Astrocyte of the cerebellum (primary cell): ENCODE measurements at places on chromosomes 12 and 14.

DNA sequence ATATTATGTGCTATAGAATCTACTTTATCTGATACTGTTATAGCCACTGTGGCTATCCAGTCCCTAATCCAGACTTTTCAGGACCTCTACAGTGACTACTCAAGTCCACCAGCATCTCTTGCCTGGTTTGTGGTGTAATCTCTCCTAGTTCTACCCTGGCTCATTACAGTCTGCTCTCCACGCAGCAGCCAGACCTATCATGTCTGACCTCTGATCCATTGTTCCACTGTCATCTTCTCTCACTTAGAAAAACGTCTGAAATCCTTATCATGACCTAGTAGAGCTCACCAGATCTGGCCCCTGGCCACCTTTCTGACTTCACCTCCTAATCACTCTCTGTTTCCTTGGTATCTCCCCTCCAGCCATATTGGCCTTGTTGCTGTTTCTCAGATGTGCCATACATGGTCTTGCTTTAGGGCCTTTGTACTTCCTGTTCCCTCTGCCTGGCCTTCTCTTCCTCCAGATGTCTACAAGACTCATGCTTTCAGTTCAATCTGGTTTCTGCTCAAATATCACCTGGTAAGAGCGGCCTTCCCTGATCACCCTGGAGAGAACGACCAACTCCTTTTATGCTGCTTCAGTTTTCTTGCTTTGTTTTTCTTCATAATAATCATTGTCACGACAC is 475.5 kb downstream of the AACS start:
- DNase-seq, result no peak

DNA sequence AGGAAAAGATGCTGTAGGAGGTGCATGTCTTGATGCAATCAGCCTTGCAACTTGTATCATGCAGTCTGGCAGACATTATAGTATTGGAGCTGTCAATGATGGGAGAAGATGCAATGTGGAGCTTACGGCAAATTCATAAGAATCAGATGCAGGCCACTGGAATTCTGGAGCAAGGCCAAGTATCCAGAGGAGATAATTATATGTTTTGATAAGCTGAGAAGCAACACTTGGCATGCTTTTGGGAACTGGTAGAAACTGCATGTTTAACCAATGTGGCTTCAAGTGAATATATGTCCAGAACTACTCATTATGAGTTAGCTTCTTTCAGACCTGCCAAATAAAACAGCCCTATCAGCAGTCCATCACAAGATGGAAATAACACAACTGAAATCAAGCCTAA is 249.1 kb upstream of the PPFIA2 start:
- no peak for DNase-seq

GRCh38 chr12:14058717-14059116 is 77.3 kb upstream of the GRIN2B start:
- no peak for DNase-seq

DNA sequence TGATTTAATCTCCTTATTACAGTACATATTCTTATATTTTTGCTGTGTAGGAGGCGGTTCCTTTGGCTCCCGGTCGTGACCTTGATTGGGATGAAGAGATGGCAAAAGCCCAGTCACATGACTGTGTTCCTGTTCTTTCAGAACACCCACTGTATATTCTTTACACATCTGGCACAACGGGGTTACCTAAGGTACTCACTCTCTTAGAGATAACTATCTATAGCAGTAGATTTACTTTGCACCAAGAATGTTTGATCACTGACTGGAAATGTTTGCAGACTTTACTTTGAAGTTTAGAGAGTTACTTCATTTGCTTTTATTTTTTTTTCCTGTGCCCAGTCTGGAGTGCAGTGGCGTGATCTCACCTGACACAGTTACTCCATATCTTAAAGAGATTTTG is 65.2 kb downstream of the ACSS3 start:
- no peak for DNase-seq

DNA sequence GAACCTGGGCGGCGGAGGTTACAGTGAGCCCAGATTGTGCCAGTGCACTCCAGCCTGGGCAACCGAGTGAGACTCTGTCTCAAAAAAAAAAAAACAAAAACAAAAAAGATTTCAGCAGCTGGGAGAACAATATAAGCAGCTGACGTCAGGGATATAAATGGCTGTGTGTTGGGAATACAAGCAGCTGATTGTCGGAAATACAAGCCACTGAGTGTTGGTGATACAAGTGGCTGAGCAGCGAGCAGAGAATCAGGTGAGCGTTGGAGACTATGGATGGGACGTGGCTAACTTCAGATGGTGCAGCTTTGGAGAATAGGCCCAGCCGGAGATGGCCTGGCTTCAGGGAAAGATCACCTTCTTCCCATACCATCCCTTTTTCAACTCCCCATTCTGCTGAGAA is 32.0 kb downstream of the PSEN1 start:
- DNase-seq, result no peak

DNA sequence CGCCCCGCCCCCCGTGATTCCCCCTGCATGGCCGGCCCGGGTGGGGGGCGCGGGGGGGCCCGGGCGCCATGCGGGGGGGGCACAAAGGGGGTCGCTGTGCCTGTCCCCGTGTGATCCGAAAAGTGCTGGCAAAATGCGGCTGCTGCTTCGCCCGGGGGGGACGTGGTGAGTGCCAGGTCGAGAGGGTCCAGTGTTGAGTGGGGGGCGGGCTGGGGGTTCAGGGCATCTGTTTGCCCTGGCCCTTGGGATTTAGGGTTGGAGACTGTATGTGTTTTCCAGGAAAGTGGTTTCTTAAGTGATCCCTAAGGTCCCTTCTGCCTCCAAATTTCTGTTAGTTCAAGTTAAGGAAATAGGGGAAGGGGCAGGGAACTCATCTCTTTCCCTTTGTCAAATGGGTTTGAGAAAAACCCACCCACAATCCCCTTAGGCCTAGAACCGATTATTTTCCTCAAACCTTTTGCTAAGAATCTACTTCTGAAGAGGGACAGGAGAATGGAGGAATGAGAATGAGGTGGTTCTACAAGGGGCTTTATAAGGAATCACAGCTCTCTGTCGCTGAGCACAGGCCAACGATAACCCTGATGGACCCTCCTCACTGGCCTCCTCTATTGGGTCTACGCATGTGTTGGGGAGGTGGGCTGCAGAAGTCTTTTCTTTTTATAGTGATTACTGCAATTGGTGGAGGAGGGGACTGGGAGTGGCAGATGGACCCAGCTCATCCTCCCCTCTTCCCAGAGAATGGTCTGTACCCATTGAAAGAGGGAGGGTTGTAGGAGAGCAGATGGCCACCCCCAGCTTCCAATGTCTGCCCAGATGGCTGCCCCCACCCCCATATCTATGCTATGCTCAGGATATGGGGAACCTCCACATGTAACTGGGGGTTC is 834 bp downstream of the ARHGEF25 start:
- no peak for DNase-seq

DNA sequence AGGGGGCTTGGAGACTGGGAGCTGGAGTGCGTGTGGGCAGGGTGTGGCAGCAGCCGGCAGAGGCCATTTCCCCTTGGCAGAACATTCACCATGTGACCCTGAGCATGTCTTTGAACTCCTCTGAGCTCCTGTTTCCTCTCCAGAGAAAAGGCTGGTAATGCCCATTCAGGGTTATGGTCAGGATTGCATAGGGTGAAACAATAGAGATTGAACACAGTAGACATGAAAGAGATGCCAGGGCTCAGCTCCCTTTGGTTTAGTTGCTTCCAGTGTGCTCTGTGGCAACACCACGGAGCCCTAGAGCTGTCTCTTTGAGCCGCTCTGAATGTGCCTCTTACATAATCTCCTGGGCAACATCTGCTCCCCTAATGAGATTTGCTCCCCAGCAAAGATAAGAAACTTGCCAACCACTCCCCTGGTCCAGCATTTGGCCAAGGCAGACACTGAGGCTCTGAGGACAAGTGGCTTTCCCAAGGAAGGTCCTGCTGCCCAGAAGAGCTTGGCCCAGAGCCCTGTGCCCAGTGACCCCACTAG is 4.6 kb downstream of the IFI27 start:
- DNase-seq, result no peak

DNA sequence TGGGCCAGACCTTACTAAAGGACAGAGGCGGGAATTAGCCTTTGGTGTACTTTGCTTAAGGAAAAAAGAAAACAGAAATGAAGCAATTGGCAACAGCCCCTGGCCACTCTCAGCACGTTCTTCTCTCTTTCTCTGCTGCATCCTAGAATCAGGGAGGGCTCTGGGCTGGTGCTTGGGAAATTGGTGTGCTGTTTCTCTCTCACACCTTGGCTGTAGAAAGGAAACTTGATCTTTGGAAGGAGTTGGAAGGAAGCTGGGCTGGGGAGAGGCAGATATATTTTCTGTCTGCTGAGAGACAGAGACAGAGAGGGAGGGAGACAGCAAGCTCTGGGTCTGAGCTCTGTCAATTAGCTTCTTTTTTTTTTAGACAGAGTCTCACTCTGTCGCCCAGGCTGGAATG is 27.4 kb downstream of the NOS1 start:
- DNase-seq, result no peak

GRCh38 chr12:10722905-10723746 is at the start of gene YBX3:
Gene YBX3 (minus strand): TSS chr12:10723323. CDS start chr12:10723111, 212 bp downstream.
- peak; percentile 33 for DNase-seq

- DNase-seq, result no peak
These were observed 23.8 kb upstream of the DICER1 start for GRCh38 chr14:95180966-95181741.

DNA sequence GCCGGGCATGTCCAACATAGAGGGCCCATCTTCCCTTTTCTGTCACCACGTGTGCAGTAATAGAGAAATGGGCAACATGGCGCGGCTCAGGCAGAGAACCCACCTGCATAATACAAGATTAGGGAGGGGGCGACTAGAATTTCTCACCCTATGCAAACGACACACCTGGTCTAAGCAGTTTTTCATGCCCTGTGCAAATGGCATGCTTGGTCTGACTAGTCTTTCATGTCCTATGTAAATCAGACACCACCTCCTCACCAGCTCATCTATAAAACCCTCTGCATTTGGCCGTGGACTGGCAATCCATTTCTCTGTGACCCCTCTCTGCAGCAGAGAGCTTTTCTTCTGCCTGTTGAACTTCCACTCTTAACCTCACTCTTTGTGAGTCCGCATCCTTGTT is 180.2 kb upstream of the PZP start:
- no peak for DNase-seq

DNA sequence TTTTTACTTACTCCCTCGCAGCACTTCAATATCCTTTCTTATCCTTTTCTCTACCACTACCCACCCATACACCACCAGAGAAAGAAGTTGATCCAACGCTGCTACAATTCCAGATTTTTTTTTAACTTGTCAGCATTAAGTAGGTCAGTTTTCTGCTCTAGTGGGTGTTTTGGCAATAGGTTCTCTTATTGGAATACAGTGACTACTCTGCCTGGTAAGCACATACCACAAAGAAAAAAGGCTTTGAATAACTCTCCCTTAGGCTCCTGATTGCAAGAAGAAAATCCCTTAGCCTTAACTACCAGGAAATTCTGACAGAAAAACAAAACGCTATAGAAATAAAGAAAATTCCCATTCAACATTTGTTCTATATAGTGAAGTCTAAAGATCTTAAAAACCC is 72.0 kb downstream of the NUMB start:
- no peak for DNase-seq

- DNase-seq, result no peak
These were observed 63.6 kb downstream of the SLC4A8 start for GRCh38 chr12:51488281-51488680.

- DNase-seq, result no peak
These were observed 12.9 kb upstream of the EMP1 start for GRCh38 chr12:13183620-13184019.

GRCh38 chr14:103057028-103057371 is 349 bp downstream of the CDC42BPB start:
- no peak for DNase-seq

DNA sequence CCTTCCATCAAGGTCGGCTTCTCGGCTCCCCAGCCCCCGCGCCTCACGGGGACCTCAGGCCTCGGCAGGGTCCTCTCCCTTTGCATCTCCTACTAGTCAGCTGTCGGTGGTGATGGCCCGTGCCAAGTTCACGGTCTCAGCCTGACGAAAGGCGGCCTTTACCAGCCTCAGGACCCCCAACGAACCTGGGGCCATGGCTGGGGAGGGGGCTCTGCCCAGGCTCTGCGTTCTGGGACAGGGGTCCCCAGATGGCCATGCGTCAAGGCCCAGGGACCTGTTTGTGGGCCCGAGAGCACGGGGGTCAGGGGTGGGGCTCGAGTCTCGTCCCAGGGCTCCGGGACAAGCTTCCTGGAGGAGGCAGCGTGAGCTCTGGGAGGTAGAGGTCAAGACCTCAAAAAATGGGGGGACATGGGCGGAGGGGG is 32.8 kb upstream of the DEGS2 start:
- no peak for DNase-seq

DNA sequence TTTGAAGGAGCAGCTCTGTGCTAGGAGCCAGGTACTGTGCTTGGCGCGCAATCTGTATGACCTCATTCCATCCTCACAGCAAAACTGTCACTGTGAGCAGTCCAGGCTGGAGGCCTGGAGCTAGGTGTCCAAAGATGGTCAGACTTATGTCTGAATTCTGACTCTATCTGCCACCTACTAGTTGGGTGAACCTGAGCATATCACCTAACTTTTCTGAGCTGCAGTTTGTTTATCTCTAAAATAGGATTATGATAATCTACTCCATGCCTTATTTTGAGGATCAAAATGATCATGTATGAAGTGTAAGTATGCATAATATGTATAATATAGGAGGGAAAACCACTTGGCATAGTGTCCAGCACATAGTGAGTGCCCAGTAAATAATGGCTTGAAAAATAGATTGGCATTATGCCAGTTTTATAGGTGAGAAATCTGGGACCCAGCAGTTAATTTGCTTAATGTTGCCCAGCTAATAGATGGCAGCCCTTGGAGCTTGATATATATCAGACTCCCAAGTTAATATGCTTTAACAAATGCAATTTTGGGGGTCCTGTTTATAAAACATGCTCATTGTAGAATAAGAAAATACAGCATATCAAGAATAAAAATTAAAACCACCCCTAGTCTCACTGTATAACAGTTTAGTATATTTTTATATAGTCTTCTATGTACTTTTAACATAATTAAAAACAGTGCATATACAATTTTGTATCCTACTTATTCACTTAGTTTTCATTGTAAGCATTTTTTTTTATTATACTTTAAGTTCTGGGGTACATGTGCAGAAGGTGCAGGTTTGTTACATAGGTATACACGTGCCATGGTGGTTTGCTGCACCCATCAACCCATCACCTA is 4.5 kb upstream of the JPH4 start:
- no peak for DNase-seq

DNA sequence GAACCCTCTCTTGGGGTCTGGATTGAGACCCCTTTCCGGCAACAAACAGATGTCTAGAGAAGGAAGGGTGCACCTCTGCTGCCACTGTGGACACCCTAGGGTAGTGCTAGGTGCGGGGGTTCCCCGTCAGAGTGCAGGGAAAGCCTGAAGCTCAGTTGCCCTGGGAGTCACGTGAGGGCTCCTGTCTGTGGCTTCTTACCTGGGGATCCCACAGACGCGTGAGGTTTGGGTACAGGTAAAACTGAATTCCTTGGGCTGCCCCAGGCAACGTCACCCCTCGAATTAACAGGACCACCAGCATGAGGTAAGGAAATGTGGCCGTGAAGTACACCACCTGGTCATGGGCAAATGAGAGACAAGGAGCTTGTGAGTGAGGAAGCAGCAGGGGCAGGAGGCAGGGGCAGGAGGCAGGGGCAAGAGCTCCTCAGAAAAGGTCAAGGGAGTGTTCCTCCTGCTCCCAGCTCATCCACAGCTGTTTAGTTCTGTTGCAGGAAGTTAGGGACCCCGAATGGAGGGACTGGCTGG is 21.0 kb upstream of the SLC6A12 start:
- no peak for DNase-seq
